ENCODE measurements at places on chromosomes 7 and 10.

DNA sequence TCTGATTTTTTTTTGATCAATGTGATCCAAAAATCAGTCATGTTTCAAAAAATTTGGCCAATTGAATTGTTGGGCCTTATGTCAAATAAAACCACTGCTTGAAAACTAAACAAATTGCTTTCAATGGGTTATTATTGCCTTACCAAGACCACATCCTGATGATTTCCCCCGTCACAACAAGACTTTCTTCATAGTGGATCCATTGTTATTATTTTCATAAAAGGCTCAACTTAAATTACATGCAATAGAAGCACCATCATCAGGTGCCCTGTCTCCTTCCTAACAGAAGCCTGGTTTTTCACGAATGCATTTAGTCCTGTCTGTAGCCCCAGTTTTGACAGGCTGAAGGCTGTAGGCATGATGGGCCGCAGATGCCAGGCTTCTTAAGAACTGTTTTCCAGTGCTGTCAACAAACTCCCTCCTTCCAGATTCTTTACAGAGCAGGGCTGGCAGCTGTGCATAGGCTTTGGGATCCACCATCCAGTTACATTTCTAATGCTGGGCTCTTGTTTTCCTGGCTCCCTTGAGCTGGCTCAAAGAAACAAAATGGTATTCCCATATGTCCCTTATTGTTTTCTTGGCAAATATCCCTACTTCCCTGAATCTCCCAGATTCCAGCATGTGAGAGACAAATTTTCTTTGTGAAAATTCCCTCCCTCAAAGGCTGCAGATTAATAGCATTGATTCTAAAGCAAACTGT lies 302.0 kb downstream of the TWIST1 start:
- no peak for DNase-seq

GRCh38 chr7:73681031-73681430 lies 2.2 kb downstream of the DNAJC30 start:
- DNase-seq, result no peak

DNA sequence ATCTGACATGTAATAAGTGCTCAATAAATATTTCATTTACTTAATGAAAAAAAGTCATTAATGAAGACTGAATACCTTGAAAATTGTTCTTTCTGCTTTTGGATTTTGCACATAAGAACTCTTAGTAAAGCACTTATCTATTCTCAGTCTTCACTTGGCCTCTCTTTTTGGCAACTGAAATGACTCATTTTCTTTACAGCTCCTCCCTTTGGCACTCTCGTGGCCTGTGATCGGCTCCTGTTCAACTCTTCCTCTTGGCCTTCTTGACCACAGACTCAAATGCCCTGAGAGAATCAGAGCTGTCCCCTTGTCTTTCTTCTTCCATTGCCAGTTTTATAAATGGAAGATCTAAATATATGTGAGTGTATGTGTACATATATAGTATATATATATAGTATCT lies 54.2 kb downstream of the FOXP2 start:
- DNase-seq, result no peak

GRCh38 chr10:59325116-59325515 lies 37.2 kb downstream of the FAM13C start:
- no peak for DNase-seq

- DNase-seq, result no peak
These were observed 29.0 kb upstream of the WDFY4 start for GRCh38 chr10:48655411-48656240.

- no peak for DNase-seq
These were observed 24.3 kb downstream of the CSTF2T start for GRCh38 chr10:51675088-51675487.

DNA sequence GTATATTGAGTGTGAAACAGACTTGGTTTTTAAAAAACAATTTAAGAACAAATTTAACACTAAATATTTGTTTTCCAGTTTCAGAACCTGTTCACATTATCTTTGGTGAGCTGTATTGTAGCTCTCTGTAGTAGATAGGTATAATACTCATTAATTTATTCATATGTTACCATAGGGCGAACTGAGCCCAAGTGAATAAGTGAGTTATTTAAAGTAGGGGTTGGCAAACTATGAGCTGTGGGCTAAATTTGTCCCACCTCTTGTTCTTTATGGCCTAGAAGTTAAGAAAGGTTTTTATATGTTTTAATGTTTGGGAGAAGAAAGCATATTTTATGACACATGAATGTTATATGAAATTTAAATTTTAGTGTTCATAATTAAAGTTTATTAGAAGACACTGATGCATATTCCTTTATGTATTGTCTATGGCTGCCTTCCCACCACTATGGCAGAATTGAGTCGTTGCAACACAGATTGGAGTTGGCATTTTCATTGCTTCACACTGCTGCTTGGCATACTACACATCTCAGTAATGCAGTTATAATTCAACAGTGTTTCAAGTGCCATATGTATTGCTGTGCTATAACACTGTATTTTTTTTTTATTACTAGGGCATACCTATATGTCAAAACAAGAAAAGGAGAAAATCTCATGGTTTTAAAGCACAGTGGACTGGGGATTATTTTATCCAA lies 146.5 kb downstream of the ADK start:
- no peak for DNase-seq

DNA sequence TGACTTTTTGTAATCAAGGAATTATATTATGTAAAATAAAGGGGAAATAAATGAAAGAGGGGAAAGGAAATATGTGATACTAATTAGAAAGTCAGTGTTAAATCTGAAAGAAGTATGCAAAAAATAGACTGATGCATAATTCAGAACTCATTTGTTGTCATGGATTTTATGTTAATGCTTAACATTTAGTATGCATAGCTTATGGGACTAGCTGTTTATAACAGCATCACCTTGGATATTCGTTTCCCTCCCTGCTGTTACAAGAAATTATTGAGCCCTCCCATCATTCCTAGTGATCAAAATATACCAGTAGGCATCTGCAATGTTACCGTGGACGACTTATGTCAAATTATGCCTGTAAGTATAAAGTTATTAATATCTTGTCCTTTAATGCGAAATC lies 85.9 kb downstream of the HECTD2 start:
- DNase-seq, result no peak

GRCh38 chr7:90894122-90894521 lies 298.0 kb downstream of the CDK14 start:
- no peak for DNase-seq

- DNase-seq, result no peak
These were observed 540.9 kb downstream of the SUGCT start for GRCh38 chr7:40675741-40676140.

DNA sequence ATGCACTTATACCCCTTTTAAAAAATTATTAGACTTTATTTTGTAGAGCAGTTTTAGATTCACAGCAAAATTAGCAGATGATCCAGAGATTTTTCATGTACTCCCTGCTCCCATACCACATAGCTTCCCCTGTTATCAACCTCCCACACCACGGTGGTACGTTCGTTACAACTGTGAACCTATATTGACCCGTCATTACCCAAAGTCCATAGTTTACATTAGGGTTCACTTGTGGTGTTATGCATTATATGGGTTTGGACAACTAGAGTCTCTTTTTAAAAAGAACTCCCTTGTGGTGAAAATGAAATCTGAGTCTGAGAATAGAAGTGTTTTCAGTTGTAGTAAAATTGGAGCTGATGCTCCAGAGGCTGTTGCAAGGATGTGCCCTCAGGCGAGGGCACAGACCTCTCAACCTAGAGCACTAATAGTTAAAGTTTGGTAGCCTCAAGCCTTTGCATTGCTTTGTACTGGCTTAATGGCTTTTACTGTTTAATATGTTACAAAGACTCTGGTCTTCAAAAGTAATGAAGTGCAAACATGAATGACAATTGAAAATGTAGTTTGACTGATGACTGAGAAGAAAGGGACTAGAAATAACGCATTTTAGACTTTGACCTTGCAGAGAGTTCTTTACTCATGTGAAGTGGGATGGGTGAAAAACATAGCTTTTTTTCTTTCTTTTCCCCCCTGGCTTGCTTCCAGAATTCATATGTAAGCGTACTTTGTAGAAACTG lies 30.6 kb upstream of the CSTF2T start:
- DNase-seq, result no peak

DNA sequence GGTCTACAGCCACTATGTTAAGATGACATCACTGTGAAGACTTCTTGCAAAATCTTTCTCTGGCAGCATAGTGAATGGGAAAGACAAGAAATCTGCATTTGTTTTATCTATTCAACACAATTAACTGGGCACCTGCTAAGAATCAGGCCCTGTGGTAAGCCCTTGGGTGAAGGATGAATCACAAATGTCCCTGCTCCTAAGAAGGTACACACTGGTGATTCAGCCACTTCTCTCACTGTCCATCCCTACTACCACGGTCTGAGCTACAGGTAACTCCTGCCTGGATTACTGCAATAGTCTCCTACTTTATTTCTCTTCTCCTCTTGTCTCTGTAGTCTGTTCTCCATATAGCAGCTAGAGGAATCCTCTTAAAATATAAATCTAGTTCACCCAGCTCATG lies 116.1 kb downstream of the HIBADH start:
- DNase-seq, result no peak

DNA sequence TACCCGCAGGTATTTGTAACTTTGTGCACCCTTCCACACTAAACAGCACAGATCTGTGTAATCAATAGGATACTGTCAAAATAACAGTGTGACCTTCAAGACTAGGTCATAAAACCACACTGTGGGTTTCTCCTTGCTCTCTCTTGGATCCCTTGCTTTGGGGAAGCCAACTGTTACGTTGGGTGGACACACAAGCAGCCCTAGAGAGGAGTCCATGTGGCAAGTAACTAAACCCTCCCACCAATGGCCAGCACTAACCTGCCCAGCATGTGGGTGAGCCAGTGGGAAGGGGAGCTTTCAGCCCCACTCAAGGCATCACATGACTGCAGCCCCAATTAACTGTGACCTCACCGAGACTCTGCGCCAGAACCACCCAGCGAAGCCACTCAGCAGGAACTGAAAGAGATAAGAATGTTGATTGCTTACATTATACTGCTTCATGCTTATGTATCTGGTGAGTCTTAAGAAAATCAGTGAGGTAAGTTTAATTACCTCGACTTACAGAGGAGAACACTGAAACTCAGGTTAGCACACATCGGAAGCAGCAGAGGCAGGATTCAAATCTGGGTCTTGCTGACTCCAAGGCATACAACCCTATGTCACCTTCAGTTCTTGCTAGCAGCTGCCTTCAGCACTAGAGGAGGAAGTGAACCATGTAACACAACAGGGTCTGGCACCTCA lies 9.4 kb upstream of the ZC3HAV1 start:
- no peak for DNase-seq

GRCh38 chr10:24449321-24449740 lies 240.4 kb downstream of the KIAA1217 start:
- DNase-seq, result no peak

GRCh38 chr7:93171606-93172226 lies 23.5 kb upstream of the SAMD9L start:
- DNase-seq, result no peak

DNA sequence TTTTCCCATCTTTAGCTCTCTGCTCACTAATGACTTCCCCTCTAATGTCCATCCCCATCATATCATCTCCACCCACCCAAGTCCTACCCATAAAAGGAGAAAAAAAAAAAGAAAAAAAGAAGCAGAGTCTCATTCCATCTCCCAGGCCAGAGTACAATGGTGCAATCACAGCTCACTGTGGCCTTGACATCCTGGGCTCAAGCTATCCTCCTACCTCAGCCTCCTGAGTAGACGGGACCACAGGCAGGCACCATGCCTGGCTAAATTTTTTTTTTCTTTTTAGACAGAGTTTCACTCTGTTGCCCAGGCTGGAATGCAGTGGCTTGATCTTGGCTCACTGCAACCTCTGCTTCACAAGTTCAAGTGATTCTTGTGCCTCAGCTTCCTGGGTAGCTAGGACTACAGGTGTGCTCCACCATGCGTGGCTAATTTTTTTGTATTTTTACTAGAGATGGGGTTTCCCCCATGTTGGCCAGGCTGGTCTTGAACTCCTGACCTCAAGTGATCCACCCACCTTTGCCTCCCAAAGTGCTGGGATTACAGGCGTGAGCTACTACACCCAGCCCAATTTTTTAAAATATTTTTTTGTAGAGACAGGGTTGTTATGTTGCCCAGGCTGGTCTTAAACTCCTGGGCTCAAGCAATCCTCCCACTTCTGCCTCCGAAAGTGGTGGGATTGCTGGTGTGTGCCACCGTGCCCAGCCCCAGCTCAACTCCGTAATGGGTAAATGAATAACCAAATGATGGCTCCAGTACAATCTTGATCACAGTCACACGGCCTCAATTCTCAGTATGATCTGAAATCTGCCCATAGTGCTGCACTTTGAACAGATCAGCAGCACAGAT lies 24.6 kb upstream of the SGMS1 start:
- no peak for DNase-seq

GRCh38 chr10:93435621-93436397 lies 46.3 kb downstream of the MYOF start:
- DNase-seq, result no peak

- DNase-seq, result no peak
These were observed 31.0 kb upstream of the ABCB4 start for GRCh38 chr7:87506246-87507180.

DNA sequence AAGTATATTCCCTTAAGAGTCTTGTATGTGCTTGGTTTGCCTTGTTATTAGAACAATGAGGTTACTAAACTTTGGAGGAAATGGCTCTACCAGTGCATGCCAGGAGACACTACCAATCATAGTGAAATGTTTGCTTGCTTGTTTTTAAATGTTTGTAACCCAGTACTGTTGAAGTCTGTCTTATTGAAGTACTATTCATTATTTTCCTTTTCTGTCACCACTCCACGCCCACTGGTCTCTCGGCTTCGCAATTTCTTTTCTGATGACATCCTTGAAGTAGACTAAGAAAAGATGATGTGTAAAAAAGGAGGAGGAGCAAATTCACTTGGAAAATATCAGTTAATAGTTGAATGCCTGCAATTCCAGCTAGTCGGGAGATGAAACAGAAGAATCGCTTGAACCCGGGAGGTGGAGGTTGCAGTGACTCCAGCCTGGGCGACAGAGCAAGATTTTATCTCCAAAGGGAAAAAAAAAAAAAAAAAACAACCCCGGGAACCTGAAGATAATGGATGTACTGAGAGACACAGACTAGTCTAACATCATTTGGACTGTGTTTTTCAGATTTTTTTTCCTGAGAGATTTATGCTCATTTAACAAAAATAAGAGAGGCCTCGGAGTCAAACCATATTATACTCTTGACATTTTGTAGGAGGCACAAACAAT lies 959.4 kb downstream of the PCDH15 start:
- no peak for DNase-seq

DNA sequence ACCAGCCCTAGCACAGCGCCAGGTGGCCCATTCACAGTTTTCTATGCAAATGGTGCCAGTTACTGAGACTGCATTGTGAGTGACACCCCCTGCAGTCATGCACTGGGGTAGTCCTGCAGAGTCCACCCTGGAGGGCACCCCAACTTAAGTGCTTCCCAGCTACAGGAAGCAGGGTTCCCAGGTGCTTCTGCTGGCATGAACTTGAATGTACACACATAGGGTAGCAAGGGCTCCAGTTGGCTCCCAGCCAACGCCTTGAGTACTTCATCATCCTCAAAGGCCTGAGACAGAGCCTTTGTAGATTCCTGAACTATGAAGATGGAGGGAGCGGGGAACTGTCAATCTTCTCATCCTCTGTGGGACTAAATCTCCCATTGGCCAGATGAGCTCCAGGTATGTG lies 11.5 kb upstream of the NPFFR1 start:
- no peak for DNase-seq
